GM04504 (cell line): ENCODE measurements at places on chromosomes 11 and 22.

- no peak for DNase-seq
Observed at GRCh38 chr11:109148669-109149068, 273.3 kb upstream of the C11orf87 start.

DNA sequence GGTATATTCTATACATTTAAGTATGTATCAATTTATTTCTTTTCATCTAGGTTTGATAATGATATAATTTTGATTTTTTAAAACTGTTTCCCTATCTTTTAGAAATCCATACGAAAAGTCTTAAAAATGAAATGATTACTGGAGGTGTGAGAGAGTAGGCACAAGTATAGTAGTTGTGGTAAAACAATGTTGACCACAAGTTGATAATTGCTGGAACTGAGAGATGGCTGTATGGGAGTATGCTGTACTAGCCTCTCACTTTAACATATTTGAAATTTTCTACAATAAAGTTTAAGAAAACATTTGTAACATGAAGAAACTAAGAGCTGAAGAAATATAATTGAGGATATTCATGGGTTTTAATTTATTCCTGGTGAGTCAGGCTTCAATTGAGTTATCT, 30.0 kb downstream of the FSHB start:
- DNase-seq = no peak

DNA sequence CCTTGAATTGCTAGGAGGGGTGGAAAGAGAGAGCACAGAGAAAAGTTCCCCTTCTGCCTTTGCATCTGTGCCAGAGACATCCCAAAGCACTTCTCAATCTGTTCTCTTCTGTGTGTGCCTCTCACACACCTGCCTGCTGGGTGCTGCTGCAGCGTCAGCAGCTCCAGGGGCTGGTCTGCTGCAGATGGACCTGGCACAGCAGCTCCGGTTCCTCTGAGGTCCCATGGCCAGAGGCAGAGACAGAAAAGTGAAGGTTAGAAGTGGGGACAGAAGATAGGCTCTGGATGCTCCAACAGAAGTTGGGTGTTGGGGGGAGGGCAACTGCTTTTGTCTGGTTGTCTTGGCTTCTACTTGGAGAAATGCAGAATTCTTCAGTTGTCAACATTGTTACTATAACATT, 48.9 kb upstream of the KIRREL3 start:
- DNase-seq = no peak

DNA sequence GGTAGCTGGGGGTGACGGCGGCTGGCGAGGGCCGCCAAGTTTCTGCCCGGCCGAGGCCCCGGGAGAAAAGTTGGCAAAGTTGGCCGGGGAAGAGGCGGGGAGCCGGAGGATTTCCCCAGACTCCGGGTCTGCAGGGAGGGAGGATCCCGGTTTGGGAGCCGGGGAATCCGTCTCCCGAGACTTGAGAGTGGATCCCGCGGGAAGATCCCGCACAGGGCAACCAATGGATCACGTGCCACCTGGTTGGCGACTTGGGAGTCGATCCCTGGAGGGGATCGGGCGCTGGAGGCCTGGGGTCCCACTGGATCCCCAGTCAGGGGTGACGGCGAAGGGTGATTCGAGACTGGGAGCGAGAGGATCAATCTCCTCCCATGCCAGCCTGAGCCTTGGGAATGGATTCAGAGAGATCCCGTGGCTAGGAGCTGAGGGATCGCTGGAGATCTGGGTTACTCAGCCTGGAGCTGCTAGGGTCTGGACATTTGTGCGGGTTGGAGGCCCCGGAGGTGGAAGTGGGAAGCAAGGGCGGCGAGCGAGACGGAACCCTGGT, 394 bp downstream of the KIAA1671 start:
- no peak for DNase-seq

- DNase-seq = no peak
Observed at GRCh38 chr11:62726915-62727164, 417 bp downstream of the HNRNPUL2 start.

DNA sequence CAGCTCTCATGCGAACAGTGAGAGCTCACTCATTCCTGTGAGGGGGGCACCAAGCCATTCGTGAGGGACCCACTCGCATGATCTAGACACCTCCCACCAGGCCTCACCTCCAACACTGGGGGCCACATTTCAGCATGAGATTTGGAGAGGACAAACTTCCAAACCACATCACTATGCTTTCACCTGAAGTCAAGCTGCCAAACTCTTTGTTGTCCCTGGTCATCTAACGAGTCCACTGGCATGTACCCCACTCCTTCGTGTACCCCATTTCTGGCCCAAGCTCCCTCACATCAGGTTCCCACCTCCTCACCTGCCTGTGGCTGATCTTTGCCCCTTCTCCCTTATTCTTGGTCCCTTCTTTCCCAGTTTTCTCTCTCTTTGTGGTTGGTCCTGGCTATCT, 198.9 kb downstream of the ADAMTS15 start:
- no peak for DNase-seq

- DNase-seq = peak; percentile 86
Observed at GRCh38 chr22:46084943-46085827, 65.1 kb upstream of the PPARA start.

DNA sequence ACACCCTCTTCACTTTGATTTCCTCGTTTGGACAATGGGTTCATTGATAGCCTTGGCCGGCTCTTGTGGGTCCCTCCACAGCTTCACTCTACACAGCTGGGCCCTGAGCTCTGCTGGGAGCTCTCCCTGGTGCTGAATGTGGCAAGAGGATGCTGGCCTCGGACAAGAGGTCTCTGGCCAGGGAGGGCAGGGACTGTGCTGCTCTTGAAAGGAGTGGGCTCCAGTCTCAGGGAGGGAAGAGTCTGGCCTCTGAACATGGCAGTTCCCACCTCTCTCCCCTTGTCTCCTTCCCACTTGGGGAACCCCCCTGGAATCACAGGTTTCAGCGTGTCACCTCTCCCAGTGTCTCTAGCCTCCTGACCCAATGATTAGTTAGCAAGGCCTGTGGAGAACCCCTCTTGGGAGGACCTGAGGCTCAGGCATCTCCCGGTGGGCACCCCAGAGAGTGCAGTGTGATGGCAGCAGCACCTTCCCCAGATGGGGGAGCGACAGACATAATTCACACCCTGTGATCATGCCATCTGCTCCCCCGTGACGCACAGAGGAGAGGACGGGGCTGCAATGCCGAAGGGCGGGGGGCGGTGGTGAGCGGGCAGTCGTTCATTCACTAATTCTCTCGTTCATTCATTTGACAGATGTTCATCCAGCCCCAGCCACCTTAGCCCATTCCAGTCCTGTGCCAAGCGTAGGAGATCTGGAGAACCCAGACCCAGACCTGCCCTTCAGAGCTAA, 2.8 kb upstream of the CABP7 start:
- DNase-seq = peak; percentile 48

DNA sequence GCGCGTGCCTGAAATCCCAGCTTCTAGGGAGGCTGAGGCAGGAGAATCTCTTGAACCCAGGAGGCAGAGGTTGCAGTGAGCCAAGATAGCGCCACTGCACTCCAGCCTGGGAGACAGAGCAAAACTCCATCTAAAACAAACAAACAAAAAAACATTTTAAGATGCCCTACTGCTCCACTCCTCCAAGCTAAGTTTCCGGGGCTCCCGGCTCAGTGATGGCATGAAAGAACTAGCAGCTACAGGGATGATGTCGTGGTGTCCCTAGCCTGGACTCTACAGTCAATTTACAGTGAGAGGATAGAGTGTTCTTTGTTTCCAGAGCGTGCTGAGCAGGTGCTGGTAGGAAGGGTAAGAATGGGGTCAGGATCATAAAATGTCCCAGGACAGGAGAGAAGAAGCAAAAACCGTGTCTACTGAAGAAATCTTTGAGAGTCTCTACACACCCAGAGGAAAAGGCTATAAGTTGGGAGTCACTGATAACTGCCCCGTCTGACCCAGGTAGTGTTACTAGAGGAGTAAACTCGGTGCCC, 1.2 kb upstream of the ZBTB3 start:
- no peak for DNase-seq

DNA sequence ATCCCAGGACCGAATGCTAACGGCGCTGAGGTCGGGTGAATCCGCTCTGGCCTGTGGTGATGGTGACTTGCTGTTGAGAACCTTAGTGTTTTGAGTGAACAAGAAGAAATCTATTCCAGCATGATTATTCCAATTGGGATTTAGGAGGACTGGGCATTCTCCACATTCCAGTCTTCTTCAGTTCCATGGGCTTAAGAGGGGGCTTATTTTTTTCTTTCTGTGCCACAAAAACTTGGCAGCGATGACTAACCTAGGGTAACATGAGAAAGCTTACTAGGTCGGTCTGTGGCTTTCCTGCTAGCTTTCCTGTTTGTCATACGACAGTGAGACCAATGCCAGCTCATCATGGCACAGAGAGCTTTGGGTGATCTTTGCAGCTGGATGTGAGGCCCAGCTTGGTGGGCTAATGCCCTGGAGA, 62.9 kb upstream of the ATXN10 start:
- DNase-seq = no peak

- DNase-seq = peak; percentile 62
Observed at GRCh38 chr11:77559686-77560401, 29.9 kb upstream of the AQP11 start.

- DNase-seq = no peak
Observed at GRCh38 chr11:99535406-99535805, 514.7 kb downstream of the CNTN5 start.

DNA sequence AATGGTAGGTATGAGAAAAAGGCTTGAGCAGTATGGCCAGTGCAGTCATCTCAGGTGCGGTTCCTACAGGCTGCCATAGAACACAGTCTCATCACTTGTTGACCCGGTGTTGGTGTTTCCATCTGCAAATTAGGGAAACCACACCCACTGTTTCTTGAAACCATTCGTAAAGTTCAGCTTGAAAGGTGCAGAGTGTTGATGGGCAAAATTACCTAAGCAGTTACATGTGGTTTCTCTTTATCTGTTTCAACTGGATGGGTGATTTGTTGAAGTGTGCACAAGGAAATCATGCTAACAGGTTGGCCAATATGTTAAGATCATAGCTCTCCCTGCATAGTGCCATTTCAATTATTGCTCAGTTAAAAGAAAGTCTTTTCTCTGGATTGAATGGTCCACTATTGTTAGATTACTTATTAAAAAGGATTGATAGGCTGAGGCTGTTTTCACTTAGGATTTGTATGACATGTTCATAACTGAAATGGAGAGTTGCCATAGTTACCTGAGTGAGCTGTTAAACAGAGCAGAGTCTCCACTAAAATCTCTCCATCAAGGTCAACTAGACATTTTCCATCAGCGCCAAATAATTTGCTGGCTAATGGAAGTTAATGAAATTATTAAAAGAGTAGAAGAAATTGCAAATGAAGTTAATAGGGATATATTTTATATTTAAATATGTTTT, 203.1 kb upstream of the MTMR2 start:
- no peak for DNase-seq

DNA sequence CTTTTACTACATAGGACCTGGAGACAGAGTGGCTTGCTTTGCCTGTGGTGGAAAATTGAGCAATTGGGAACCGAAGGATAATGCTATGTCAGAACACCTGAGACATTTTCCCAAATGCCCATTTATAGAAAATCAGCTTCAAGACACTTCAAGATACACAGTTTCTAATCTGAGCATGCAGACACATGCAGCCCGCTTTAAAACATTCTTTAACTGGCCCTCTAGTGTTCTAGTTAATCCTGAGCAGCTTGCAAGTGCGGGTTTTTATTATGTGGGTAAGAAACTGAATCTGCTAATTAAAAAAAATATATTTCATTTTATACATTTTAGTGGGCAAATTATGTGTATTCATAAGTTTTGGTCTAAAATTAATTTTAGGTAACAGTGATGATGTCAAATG, 7.8 kb downstream of the BIRC3 start:
- DNase-seq = no peak

- DNase-seq = no peak
Observed at GRCh38 chr22:46758867-46759290, 3.6 kb upstream of the TBC1D22A start.
